ENCODE measurements at places on chromosomes 7 and 10.

DNA sequence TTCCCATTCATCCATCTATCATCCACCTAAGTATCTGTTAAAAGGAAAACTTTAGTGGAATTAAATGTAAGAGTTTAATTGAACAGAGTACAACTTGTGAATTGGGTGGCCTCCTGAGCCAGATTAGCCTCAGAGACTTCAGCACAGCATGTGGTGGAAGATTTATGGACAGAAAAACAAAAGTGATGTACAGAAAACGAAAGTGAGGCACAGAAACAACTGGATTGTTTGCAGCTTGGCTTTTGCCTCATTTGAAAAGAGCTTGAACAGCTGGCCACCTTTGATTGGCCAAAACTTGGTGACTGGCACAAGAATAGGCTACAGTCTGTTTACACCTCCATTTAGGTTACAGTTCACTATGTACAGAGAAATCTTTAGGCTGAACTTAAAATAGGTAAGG lies 1463.4 kb upstream of the CELF2 start:
- no peak for DNase-seq

DNA sequence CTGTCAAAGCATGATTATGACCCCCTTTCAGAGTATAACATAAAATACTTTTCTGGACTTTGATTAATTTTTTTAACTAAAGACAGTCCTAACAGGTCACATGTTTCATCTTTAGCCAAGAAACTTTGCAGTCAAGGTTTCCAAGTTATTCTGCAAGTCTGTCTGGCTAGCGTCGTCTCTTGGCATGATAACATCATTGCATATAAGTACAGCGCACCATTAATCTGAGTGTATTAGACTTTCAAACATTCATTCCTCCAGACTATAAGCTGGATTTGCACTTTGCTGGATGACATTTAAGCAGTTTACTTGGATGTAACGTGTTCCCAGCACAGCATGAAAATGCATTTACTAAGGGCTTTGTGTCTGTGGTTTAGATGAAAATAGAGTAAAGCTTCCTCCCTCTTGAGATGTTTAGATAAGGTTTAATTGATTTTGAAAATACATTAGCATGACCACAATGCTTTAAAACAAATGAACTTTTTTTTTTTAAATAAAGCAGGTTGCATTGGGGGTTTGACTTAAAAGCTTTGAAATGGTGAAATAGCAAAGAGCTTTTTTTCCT lies 349.0 kb upstream of the MTPN start:
- DNase-seq = no peak

DNA sequence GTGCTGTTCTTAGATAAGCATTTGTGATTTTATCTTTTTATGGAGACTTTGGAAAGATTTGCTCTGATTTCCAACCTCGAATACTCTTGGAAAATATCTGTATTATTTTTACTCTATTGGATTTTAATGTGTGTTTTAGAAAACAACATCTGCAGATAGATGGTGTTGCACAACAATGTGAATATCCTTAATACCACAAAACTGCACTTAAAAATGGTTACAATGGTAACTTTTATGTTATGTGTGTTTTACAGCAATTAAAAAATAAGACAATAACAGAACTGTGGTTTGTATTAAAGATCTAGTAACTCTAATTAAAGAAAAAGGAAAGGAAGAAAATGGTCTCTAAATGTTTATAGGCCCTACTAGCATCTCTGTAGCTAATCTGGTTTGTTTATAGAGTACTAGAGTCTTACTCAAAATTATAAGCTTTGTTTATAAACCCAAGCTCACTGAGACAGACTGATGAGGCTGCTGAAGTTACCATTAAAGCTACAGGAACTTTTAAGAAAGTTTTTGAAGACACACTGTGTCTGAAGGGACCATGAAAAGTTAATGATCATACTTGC lies 74.6 kb upstream of the CC2D2B start:
- no peak for DNase-seq

- no peak for DNase-seq
Observed at GRCh38 chr10:90856964-90857634, 740 bp downstream of the HTR7 start.

GRCh38 chr10:75782463-75783248 lies 351.2 kb downstream of the LRMDA start:
- DNase-seq = no peak

DNA sequence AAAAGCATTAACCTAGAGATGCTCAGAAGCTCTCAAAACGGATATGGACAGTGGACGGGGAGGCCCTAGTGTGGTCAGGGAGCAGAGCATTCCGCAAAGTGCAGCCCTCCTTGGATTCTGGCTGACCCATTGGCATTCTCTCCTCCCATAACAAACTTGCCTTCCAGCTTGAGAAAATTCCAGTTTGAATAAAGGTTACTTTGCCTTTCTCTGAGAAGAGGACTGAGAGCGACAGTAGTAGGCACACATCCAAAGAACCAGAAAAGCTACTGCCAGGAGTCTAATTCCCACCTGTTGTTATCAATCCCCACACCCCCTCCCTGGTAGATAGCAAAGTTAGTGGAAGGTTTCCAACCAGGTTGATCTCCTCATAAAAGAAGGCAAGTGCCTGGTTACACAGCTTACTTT lies 84.7 kb upstream of the TRIL start:
- no peak for DNase-seq

DNA sequence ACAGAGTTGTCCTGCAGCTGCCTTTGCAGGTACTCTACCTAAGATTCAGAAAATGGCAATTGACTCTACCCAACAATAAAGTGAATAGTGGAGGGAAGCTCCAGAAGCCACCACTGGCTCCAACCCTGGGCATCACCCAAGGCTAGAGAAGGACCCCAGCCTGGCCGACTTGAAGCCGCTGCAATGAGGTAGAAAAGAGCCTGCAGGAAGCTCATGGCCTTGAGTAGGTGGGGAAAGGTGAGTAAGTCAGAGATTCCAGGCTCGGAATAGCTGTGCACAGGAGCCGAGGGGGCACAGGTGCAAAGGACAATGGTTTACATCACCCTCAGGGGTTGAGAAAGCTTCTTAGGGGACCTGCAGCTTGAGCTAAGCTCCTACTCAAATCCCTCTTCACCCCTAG lies 83.6 kb downstream of the AOAH start:
- no peak for DNase-seq

- DNase-seq = no peak
Observed at GRCh38 chr10:22998091-22998490, 70.2 kb downstream of the ARMC3 start.

DNA sequence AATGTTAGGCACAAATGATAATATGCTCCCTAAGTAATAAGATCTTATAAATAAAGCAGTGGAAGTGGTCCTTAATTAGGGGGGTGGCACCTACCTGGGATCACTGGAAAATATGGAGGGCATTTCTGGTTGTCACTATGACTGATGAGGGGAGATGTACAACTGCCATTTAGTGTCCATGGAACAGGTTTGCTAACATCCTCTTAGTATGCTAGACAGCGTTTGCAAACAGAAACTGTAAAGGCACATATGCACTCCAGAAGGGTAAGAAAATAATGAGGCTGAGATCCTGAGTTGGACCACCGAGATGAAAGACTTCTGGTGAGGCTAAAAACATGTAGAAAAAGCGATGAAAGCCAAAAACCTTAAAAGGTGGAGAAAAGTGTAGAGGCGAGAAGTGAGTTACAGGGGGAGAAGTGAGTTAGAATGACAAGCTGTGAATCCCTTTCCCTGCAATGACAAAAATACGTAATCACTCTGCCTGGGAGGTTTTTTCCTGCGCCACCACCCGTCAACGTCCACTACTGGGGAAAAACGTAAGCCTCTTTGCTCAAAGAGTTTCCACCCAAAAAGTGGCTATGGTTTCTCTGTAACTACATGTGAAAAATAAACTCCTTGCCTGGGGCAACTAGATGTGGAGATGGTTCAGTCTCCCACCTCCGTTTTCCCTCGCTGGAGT lies 767 bp downstream of the KRIT1 start:
- peak; percentile 11 for DNase-seq

DNA sequence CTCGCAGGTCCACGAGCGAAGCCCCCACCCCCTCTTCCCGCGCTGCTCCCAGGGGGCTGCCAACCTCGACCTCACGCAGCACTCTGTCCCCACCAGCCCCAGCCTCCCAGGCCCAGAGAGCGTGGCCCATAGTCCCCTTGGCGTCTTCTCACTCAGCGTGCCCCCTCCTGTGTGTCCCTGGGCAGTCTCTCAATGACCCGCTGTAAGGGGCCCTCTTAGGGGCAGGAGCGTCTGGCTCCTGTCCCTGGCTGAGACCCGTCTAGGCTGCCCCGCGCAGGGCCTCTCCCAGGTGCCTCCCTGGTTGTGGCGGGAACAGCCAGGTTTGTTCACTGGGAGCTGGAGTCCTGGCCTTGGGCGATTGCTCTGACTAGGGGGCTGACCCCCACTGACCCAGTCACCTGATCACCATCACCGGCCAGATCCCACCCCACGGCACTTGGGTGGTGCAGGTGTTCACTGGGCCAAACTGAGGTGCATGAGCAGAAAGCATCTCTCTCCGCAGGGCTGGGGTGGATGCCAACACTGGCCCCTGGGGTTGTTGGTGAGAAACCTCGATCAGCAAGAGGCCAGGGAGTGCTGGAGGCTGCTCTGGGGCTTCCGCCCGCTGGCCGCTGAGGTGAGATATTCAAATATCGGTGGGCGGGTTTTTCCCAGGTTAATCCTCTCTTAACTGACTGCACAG lies 12.6 kb upstream of the WDFY4 start:
- DNase-seq = no peak

DNA sequence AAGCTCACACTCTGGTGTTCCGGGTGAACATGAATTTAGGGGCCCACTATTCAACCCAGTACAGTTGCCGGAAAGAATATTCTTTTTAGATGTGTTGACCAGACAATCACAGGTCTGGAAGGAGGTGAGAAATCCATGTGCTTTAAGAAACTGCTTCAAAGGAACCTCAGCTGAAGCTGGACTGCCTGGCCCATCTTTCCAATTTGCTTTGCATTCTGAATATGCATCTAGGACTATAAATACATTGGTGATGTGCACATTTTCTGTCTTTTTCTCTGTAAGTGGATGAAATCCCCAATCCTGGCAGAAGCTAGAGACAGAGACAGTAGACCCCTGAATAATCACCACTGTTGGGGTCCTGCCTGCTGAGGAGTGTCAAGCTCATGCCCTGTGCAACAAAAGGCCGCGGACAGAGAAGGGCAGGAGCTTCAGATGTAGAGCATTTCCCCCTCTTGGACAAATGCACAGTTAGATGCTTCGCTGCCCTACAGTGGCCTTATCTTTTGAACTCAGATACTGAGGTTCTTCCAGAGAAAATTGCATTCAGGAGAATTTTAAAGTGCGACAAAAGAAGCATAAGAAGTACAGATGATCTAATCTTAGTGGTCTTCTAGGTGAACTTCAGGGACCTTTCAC lies 368.3 kb downstream of the SFMBT2 start:
- DNase-seq = no peak

DNA sequence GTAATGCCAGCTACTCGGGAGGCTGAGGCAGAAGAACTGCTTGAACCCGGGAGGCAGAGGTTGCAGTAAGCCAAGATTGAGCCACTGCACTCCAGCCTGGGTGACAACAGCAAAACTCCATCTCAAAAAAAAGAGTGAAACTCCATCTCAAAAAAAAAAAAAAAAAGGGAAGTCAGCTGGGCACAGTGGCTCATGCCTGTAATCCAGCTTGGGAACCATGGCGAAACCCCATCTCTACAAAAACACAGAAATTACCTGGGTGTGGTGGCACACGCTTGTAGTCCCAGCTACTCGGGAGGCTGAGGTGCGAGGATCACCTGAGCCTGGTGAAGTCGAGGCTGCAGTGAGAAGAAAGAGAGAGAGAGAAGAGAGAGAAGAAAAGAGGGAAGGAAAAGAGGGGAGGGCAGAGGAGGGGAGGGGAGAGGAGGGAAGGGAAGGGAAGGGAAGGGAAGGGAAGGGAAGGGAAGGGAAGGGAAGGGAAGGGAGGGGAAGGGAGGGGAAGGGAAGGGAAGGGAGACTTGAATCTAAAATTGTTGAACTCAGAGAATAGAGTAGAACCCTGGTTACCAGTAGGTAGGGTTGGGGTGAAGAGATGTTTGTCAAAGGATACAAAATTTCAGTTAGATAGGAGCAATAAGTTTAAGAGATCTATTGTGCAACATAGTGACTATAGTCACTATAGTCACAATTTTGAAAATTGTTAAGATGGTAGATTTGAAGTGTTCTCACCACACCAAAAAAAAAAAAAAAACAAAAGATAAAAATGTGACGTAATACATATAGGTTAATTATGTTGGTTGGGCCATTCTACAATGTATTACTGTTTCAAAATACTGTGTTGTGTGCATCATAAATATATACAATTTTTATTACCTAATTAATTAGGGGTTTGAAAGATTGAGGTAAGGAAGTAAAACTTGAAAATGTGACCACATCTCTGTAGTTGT lies 2.5 kb downstream of the SLC16A9 start:
- no peak for DNase-seq

GRCh38 chr7:15609287-15609686 lies 47.5 kb upstream of the AGMO start:
- peak; percentile 15 for DNase-seq

DNA sequence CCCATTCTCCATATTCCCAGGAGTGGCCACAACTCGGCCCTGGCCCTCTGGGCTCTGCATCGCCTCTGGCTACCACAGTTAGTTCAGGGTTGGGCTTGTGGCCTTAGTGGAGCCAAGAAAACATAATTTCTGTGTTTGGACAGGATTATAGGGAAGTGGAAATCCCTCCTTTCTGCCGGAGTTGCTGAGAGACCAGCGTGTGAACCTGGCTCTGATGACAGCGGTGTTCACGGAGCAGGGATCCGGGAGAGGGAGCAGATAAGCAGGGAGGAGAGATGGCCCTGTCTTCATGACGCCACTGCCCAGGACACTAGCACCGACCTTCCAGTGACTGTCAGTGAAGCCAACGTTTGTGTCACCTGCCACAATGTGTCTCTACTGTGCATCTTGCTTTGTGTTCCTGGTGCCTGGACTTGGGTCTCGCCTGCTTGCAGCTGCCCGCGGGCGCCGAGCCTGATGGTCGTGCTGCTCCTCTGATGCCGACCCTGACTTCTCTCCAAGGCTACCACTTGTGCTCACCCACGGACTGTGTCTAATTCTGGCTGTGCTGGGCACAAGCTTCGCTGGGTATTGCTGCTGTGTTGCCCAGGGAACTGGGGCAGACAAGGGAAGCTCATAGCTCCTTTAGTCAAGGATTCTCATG lies 67.0 kb upstream of the VIPR2 start:
- DNase-seq = no peak

DNA sequence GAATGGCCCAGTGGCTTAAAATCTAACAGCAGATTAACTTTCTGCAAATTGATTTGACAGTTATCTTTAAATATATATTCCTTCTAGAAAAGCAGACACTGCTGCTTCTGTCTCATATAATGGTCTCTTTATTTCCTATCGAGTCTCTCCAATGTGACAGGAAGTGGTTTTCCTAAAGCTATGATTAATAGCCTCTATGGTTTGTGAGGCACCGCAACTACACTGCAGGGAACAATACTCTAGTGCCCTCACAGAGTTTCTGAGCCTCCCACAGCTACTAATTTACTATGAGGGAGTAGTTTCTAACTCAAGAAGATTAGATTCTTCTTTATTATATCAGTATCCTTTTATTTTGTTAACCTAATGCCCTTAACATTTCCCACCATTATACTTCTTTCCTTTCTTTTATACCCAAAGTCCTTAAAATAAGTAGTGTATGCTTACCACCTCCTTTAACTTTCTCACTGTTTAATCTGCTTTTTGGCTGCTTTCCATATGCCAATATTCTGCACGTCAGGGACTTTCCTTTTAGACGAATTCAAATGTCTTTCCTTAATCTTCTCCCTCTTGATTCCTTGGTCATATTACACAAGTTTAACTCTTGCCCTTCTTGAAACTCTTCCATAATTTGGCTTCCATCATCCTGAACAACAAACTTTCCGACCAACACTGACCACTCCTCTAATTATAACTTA lies 23.8 kb upstream of the AHR start:
- peak; percentile 36 for DNase-seq
